ENCODE measurements at places on chromosomes 7 and 10.

DNA sequence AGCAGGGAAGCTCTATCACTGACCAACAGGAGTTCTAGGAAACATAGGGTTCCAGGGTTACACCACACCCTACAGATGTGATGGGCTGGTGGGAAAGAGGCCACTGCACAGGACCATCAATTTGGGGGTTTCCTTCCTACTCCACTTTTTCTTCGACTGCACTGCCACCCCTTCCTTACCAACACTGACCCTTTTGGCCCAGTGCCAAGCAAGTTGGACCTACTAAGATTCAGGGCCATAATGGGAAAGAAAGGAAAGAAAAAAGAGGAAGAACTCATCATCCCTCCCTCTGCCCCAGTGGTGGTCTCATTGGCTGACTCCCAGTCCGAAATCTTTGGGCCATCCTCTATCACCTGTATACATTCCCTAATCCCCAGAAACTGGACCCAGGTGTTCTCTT is 6.1 kb upstream of the PLEKHS1 start:
- DNase-seq, result no peak

- no peak for DNase-seq
Measured at GRCh38 chr7:110454713-110455112, 636.2 kb upstream of the LRRN3 start.

DNA sequence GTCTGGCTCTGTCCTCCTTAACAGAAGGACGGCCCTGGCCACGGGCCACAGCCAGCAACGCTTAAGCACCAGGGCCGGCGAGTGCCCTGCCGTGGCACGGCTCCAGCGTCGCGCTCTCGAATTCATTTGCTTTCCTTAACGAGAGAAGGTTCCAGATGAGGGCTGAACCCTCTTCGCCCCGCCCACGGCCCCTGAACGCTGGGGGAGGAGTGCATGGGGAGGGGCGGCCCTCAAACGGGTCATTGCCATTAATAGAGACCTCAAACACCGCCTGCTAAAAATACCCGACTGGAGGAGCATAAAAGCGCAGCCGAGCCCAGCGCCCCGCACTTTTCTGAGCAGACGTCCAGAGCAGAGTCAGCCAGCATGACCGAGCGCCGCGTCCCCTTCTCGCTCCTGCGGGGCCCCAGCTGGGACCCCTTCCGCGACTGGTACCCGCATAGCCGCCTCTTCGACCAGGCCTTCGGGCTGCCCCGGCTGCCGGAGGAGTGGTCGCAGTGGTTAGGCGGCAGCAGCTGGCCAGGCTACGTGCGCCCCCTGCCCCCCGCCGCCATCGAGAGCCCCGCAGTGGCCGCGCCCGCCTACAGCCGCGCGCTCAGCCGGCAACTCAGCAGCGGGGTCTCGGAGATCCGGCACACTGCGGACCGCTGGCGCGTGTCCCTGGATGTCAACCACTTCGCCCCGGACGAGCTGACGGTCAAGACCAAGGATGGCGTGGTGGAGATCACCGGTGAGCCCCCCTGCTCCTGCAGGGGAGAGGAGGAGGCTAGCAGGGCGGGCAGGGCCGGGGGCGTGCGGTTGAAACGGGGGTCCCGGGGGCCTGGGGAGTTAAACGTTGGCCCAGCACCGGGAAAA is at the start of gene HSPB1:
TSS of gene HSPB1 (plus strand) at position 327 of the 855 bp plus-strand sequence. CDS start at position 367, 40 bp downstream.
- DNase-seq, result peak; percentile 12

GRCh38 chr10:79188154-79188965 is 119.6 kb downstream of the ZMIZ1 start:
- no peak for DNase-seq

All from activated naive CD4-positive, alpha-beta T cell (primary cell).